ENCODE measurements at places on chromosomes 11 and 22.
A peak's percentile ranks its signal among the peaks of the same experiment; 100 is the strongest.

- peak; percentile 19 for DNase-seq
Measured at GRCh38 chr11:106959800-106960199, 58.5 kb downstream of the GUCY1A2 start.

DNA sequence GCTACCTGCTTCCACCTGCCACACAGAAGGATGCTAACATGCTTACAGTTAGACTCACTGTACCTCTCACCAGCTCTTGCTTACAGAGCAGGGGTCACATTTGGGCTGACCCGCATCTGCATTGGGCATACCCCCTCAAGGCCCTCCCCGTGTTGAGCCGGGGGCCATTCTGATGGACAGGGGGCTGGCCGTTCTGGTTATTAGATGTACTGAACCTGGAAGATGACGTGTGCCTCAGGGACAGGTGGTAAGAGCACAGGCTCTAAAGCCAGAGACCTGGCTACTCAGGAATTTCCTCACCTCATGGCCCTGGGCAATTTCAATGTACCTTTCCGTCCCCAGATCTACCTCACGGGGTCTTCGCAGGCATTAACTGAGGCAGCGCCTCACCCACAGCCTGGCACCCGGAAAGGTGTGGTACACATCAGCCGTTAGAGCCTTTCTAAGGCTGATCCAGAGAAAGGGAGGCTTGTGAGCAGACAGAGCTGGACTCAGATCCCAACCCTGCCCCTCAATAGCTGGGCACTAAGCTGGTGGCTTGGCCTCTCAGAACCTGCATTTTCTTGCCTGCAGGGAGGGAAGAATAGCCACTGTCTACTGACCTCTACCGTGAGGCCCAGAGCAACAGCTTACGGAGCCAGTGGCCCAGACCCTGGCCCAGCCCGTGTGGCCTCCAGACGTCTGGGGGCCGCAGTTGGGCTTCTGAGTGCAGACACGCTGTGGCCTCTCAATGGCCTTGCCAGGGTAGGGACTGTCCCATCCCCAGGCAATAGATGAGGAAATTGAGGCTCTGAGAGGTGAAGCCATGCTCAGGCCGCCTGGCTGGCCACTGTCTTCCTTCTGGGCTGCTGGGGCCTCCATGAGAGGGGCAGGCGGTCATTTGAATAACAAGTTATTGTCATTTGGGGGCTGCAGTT lies 100.6 kb downstream of the MORC2 start:
- DNase-seq = no peak

DNA sequence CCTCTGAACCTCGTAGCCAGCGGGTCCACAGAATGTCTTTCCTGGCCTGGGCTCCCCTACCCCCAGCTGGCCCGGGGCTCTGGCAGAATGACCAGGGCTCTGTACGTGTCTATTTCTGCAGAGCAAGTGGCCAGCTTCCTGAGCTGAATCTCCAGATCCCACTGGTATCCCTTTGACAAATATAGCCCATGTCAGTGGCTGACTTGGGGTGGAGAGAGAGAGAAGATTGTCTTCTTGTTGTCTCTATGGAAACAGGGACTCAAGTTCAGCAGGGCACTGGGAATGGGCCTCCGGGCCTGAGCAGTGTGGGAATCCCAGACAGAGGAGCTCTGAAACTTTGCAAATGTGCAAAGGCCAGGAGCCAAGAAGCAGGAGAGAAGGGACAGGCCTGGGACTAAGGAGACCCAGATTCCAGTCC lies 33.9 kb downstream of the ANO1 start:
- no peak for DNase-seq

- DNase-seq = no peak
Measured at GRCh38 chr11:33207408-33207985, 46.2 kb upstream of the CSTF3 start.

DNA sequence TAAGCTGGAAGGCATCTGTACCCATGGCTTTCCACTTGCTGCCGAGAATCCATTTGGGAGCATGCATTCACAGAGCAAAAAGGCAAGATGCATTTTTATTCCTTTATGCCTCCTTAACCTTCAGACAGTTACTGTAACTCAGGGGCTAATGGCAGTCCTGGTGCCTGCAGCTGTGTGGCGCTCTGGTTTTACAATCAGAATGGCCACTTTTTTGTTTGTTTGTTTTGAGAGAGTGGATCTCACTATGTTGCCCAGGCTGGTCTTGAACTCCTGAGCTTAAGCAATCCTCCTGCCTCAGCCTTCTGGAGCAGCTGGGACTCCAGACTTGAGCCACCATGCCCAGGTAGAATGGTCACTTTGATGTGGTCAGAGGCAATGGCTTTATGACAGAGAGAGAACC lies 101.8 kb downstream of the NAV2 start:
- no peak for DNase-seq

DNA sequence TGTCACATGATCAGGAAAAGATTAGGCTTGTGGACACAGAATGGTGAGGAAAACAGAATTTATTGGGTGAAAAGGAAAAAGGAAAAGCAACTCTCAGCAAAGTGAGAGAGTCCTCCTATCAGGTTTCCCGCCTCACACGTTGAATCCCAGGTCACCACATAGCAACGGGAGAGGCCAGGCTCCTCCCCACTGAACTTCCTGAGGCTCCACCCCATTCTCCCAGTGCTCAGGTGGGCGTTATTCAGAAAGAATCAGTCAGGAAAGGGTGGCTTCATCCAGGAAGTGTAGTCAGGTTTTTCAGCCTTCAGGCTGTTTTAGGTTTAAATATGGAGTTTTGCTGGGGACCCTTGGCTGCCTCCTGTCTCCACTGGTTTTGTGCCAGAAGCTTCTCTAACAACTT lies 66.9 kb downstream of the SPON1 start:
- DNase-seq = no peak

All from fibroblast of skin of left biceps (primary cell).